ENCODE measurements at places on chromosomes 16 and 17.

DNA sequence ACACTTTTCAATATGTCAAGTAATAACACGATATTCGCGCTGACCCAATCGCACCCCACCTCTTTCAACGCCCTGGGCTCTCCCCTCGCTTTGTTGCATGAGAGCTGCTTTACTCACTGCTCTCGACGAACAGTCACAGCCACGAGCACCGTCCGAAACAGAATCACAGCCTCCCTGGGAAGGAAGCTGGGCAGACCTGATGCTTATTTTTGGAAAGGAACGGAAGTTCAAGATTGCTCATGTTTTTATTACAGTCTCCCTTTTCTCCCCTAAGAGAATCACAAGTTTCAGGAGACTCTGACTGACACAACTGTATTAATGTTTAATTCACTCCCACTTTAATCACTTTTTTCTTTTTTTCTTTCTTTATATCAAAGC, 67.8 kb downstream of the ANKRD11 start:
- no peak for DNase-seq

DNA sequence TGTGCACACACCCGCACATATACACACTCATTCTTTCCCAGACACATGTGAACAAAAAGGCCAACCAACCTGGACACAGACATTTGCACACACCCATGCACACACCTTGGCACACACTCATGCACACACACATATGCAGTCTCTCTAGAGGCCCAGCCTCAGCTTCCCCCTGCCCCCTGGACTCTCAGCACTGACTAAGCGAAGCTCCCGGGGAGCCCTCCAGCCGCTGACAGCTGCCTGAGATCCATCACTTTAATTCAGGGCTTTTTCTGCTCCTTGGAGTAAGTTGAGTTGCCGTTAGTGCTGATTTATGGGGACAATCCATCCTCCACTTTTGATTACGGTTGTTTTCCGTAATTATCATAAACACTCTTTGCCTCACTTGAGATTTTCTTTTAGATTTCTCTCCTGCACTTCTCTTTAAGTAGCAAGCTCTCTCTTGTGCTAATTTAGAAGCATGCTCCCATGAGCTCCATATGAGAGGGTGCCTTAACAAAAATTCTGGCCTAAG, 158.6 kb upstream of the CDC42EP4 start:
- DNase-seq: no peak

DNA sequence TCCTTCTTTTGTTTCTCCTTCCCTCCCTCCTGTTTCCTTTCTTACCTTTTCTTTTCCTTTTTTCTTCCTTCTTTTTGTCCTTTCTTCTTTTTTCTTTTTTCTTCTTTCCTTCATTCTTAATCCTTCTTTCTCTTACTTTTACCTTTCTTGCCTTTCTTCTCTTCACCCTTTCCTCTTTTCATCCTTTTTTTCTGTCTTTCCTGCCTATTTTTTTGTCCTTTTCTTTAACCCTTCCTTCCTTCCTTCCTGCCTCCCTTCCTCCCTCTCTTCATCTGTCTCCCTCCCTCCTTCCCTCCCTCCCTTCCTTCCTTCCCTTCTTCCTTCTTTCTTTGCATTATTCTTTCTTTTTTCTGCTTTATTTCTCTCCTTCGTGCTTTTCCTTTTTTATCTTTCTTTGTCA, 160.7 kb downstream of the AXIN2 start:
- no peak for DNase-seq

DNA sequence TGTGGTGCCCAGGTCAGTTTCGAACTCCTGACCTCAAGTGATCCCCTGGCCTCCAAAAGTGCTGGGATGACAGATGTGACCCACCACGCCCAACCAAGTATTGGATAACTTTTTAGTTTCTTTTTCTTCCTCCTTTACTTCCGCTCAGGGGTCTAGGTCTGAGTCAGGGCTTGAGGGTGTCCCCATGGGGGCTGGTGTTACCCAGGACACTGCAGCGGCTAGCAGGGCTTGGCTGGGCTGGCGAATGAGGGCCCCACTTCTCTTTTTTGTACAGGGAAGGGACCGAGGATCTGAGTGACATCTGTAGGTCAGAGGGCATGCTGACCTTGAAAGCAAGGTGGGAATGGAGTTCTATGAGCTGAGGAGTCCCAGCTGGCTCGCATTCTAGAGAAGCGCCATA, 24.9 kb downstream of the RAB11FIP3 start:
- DNase-seq: no peak

GRCh38 chr17:72192800-72193192, 72.0 kb downstream of the SOX9 start:
- no peak for DNase-seq

GRCh38 chr17:58312021-58312630, 16.5 kb downstream of the TSPOAP1 start:
- no peak for DNase-seq

All from renal cortical epithelial cell (primary cell).